ENCODE measurements at places on chromosomes 7 and 10.
A peak's percentile ranks its signal among the peaks of the same experiment; 100 is the strongest.

GRCh38 chr10:77458986-77459590 lies 178.5 kb downstream of the KCNMA1 start:
- no peak overlapping the region for H3K27ac ChIP-seq
- DNase-seq: no peak
- no peaks in the 10 kb centered on the region for H3K4me1 ChIP-seq
- H3K27me3 ChIP-seq: peaks cover 59% of the 10 kb centered on the region

GRCh38 chr10:54009672-54010071 lies 791.4 kb downstream of the PCDH15 start:
- H3K27ac ChIP-seq: no peak overlapping the region
- no peaks in the 10 kb centered on the region for H3K27me3 ChIP-seq
- H3K4me1 ChIP-seq: no peaks in the 10 kb centered on the region
- no peak overlapping the region for H3K4me3 ChIP-seq

- no peak overlapping the region for H3K4me3 ChIP-seq
- DNase-seq: no peak
Measured at GRCh38 chr10:132691711-132692153, 94.2 kb downstream of the NKX6-2 start.

DNA sequence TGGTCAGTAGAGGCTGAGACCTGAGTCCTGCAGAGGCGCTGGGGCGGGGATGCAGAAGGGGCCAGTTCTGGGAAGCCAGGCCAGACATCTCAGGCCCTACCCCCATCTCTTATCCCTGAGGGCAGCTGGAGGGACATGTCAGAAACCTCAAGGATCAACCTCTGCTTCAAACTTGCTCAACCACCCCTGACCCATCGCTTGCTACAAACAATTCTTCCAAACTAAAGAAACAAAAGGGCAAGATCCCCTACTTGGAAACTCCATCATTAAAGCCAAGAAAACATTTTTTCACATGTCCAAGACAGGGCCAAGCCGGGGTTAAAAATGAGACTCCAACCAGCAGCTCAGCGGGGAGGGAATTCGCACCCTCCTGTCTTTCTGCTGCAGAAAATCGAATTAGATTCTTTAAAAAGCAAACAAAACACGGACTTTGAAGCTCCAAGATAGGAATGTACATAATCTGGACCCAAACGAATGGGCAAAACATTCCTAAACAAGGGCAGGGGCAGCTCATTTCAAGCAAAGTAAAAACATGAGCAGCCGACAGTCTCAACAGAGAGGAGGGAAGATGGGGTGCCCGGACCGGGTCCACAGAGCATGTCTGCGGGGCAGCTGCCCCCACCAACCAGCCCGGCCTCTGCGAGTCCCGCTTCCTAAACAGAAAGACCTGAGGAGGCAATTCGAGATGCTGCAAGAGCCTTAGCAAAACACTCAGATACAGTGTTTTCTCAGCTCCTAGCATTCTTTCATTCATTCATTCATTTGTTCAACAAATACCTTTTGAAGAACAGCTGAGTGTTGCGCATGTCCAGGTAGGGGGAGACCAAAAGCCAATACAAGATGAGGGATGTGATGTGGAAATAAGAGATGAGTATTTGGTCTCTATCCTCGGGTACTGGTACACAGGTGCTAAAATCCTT lies 44.8 kb downstream of the CHST15 start:
- no peak overlapping the region for H3K27ac ChIP-seq
- H3K4me3 ChIP-seq: no peak overlapping the region
- no peaks in the 10 kb centered on the region for H3K4me1 ChIP-seq

DNA sequence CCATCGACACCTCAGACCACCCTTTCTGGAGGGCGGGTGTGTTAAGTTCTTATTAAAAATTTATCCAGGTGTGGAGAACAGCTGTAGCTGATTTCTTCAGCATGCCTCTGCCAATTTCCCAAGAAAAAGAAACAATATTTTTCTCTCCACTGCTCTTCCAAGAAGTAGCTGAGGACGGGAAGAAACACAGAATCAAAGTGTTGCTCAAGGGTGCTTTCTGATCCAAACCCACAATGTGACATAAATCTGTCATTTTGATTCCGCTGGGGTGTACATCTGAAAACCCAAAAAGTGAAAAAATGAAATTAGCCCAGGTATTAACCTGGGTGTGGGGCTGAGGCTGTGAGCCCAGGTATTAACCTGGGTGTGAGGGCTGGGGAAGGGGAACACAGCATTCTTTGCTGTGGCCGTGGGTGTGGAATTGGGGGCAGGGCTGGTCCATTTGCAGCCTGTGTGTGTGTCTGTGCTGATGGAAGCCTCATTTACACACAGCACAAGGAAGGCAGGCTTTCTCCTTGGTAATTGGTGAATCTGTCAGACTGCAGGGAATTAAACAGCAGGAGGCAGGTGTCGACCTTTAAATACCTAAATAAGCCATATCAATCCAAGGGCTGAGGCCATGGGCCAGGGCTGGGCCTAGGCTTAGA lies 48.4 kb upstream of the CCDC3 start:
- H3K4me3 ChIP-seq: no peak overlapping the region
- peaks cover 3% of the 10 kb centered on the region for H3K4me1 ChIP-seq
- H3K27ac ChIP-seq: no peak overlapping the region
- H3K36me3 ChIP-seq: peaks cover 4% of the 10 kb centered on the region
- H3K27me3 ChIP-seq: peaks cover 52% of the 10 kb centered on the region
- DNase-seq: no peak

DNA sequence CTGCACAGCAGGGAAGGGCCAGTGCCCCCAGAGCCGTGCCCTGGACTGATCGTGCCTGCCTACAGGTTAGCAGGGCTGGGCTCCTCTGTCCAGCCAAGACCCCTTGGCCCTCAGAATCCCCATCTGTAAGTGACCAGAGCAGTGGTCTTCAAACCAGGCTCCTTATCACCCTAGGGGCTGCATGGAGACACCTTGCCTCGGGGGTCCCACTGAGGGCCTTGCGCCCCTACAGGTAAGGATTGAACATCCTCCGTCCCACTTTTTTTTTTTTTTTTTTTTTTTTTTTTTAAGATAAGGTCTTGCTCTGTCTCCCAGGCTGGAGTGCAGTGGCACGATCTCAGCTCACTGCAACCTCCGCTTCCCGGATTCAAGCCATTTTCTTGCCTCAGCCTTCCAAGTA lies 32.6 kb upstream of the RADIL start:
- H3K36me3 ChIP-seq: no peaks in the 10 kb centered on the region
- no peak overlapping the region for H3K27ac ChIP-seq
- H3K27me3 ChIP-seq: peaks cover 13% of the 10 kb centered on the region
- DNase-seq: no peak
- no peaks in the 10 kb centered on the region for H3K4me1 ChIP-seq
- no peak overlapping the region for H3K4me3 ChIP-seq

- no peaks in the 10 kb centered on the region for H3K36me3 ChIP-seq
- no peak for DNase-seq
- H3K27me3 ChIP-seq: no peaks in the 10 kb centered on the region
- no peak overlapping the region for H3K4me3 ChIP-seq
- peaks cover 11% of the 10 kb centered on the region for H3K4me1 ChIP-seq
- H3K27ac ChIP-seq: no peak overlapping the region
Measured at GRCh38 chr7:29432721-29433120, 130.9 kb upstream of the PRR15 start.

DNA sequence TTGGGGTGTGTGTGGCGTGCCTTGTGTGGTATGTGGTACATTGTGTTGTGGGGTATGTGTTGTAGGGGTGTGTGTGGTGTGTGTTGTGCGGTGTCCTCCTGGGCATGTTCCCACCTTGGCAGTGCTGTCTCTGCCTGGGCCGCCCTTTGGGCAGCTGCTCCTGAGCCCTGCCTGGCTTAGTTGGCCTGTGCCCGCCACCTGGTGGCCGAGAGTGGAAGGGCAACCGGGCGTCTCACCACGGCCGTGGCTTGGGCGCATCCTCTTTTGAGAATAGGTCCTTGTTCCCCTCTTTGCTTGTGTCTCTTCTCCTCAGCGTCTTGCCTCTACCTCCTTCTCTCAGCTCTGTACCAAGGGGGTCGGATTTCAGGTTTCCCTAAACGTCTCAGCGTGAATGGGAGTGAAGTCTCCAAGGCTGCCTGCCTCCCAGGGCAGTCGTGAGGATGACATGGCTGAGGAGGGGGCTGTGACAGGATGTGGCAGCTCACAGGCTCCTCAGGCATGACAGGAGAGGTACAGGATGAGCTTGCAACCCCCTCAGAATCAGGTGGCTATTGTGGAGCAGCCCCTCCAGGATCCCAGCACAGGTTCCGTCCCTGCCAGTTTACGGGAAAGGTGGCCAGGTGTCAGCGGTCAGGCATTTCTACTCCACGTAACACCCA lies 98.4 kb upstream of the PODXL start:
- no peaks in the 10 kb centered on the region for H3K4me1 ChIP-seq
- DNase-seq: peak; percentile 78
- no peak overlapping the region for H3K27ac ChIP-seq
- no peaks in the 10 kb centered on the region for H3K36me3 ChIP-seq
- no peak overlapping the region for H3K4me3 ChIP-seq

DNA sequence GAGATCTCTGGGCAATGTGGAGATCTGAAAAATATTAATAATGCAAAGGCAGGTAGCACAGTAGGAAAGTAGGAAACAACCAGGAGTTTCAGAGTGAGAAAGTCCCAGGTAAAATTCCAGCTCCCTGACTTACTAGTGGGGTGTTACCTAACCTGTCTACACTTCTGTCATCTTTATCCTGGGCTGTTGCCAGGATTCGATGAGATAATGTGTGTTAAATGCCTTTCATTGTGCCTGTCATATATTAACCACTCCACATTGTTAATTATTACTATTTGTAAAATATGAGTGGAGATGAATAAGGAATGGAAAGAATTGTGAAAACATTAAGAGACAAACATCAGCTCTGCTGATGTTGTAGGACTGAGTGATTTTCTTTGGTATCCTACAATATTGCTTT lies 50.0 kb upstream of the FRMD4A start:
- H3K4me3 ChIP-seq: no peak overlapping the region
- peaks cover 2% of the 10 kb centered on the region for H3K36me3 ChIP-seq
- peaks cover 55% of the 10 kb centered on the region for H3K27me3 ChIP-seq
- no peaks in the 10 kb centered on the region for H3K4me1 ChIP-seq

- no peak overlapping the region for H3K27ac ChIP-seq
- H3K4me1 ChIP-seq: no peaks in the 10 kb centered on the region
- H3K4me3 ChIP-seq: no peak overlapping the region
- peaks cover 19% of the 10 kb centered on the region for H3K27me3 ChIP-seq
- peaks cover 4% of the 10 kb centered on the region for H3K36me3 ChIP-seq
- DNase-seq: no peak
Measured at GRCh38 chr7:23332193-23332592, 33.1 kb downstream of the MALSU1 start.

- H3K4me3 ChIP-seq: no peak overlapping the region
- no peak overlapping the region for H3K27ac ChIP-seq
- H3K36me3 ChIP-seq: peaks cover 21% of the 10 kb centered on the region
Measured at GRCh38 chr10:97361537-97361901, 27.0 kb upstream of the FRAT2 start.

DNA sequence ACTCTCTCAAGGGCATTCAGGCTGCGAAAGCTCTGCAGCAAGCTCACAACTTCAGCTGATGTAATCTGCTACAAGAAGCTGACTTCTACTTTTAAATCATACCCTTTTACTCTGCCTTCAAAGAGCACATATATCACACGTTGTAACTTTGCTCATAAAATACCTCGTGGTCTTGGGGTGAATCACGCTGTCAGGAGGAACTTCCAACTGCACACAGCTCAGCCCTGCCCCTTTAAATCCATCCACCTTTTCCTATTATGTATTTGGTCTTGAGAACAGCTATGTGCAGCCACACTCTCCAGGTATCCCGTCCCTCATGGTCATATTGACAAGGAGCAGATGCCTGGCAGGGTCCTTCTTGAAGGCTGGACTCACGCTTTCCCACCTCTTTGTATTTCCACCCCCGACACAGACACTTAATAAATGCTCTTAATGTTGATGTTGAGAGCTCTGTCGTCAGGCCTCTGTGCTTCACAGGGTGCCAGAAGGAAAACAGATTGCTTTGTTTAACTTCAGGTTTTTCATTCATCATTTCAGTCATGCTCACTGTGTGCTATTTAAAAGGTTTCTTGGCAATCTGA lies 47.6 kb downstream of the ICA1 start:
- peaks cover 3% of the 10 kb centered on the region for H3K4me1 ChIP-seq
- H3K4me3 ChIP-seq: no peak overlapping the region
- peak overlapping the region; percentile 53 for H3K27ac ChIP-seq
- DNase-seq: no peak
- no peaks in the 10 kb centered on the region for H3K36me3 ChIP-seq
- no peaks in the 10 kb centered on the region for H3K27me3 ChIP-seq

GRCh38 chr10:52437205-52437646 lies 123.1 kb downstream of the DKK1 start:
- H3K27me3 ChIP-seq: no peaks in the 10 kb centered on the region
- H3K36me3 ChIP-seq: no peaks in the 10 kb centered on the region
- H3K4me3 ChIP-seq: no peak overlapping the region
- H3K4me1 ChIP-seq: no peaks in the 10 kb centered on the region

DNA sequence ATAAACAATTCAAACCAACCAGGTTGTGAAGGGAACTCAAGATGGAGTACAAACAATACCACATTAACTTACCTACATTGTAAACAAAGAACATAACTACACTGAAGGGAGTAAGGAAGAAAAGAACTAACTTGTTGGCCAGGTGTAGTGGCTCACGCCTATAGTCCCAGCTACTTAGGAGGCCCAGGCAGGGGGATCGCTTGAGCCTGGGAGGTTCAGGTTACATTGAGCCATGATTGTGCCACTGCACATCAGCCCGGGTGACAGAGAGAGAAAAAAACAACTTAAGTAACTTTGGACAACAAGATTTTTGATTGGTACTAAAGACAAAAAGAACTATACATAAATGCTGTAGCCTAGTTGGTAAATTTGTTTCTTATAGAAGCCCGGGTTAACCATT lies 68.8 kb downstream of the TRIL start:
- no peak for DNase-seq
- no peaks in the 10 kb centered on the region for H3K36me3 ChIP-seq
- H3K4me3 ChIP-seq: no peak overlapping the region
- no peak overlapping the region for H3K27ac ChIP-seq

- H3K27ac ChIP-seq: no peak overlapping the region
- H3K27me3 ChIP-seq: peaks cover 14% of the 10 kb centered on the region
- no peak for DNase-seq
- H3K4me1 ChIP-seq: no peaks in the 10 kb centered on the region
- no peak overlapping the region for H3K4me3 ChIP-seq
Measured at GRCh38 chr10:11521860-11522259, 89.6 kb downstream of the USP6NL start.

- peaks cover 40% of the 10 kb centered on the region for H3K27me3 ChIP-seq
- H3K36me3 ChIP-seq: no peaks in the 10 kb centered on the region
- no peaks in the 10 kb centered on the region for H3K4me1 ChIP-seq
Measured at GRCh38 chr10:44393834-44394547, 9.1 kb upstream of the CXCL12 start.

Measured in effector memory CD8-positive, alpha-beta T cell (primary cell).